ENCODE measurements at places on chromosomes 1 and 21.

DNA sequence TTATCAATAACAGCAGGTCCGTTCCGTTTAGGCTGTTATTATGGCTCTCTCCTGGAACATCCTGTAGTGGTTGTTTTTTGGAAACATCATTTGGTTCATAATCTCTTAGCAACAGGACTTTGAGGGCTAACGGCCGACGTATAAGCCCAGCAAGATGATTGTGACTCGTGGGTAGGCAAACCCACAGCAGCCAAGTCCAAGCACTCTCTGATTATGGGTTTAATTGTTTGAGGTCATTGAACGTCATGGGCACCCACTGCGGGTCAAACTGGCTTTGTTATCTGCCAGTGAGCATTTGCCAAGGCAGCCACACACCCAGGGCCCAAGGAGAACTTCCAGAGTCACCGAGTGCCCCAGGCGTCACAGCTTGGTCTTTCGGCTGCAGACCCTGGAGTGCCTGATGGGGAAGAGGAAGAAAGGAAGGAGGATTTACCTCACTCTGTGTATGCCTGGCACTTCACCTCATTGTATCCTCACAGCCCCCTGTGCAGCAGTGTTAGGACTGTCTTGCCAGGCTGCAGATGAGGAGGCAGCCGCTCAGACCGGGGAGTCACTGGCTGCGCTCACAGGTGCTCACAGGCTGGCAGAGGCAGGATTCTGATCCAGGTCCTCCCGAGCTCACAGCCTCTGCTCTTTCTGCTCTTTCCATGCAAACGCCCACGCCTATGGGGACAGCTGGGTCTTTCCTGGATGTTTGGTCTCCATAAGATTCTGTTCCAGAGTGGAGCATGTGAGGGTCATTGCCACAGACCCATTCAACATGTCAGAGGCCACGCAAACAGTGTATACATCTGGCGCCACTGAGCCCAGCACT lies 30.8 kb upstream of the EPS8L3 start:
- no peak for DNase-seq

DNA sequence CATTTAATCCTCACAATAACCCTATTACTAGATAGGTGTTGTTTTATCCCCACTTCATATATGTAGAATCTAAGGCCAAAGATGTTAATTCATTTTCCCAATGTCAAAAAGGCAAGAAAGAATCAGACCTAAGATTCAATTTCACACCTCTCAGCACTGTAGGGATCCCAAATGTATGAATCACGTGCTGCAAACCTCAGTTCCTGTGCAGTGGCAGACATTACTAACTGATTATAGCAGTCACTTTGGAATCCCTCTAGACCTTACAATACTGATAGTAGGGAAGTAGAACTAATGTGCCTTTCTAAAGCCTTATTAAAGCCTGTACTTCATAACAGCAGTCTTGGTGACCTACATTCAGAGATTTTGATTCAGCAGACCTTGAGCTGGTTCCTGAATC lies 2.3 kb downstream of the C1orf87 start:
- no peak for DNase-seq

- no peak for DNase-seq
Observed at GRCh38 chr1:53557830-53558738, 98.9 kb downstream of the DMRTB1 start.

DNA sequence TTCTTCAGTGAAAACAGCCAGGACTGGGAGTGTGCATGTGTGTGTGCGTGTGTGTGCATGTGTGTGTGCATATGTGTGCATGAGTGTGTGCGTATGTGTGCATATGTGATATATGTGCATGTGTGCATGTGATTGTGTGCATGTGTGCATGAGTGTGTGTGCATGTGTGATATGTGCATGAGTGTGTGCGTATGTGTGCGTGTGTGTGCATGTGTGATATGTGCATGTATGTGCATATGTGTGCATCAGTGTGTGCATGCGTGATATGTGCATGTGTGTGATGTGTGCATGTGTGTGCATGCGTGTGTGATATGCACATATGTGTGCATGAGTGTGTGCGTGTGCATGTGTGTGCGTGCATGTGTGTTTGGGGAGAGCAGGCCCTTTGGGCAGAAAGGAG lies 89.8 kb downstream of the ITPKB start:
- no peak for DNase-seq
